ENCODE measurements at places on chromosomes 2 and 18.

DNA sequence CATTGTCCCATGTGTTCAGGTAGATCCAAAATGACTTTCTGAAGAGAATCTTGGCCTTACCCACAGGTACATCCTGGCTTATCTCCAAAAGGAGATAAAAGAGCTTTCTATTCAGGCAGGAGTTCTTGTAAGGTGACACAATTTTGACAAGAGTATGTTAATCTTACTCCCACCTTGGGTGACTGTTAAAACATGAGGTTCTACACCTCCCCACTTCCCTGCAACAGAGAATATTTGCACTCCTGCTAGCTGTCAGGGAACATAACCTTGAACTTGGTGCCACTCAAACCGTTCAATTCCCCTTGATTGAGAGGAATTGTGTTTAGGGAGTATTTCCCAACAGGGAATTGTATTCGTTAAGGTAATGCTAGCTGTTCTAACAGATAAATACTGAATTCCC is 372.5 kb upstream of the KLHL29 start:
- no peak for DNase-seq

DNA sequence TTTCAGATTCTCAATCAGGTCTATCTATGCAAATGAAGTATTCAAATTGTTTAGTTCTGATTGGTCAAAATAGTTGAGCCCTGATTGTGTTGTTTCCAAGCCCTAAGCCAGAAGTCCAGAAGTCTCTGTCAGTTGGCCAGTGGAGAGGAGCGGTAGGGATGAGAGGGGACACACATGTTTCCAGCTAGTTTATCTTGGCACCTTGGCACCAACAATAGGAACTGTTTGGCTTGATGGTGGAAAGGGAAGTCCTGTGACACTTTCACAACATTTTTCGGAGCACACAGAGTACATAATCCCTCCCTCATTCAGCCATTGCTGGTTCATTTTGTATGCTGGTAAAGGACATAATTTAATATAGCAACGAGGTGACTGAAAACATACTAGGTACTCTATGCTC is 1661.6 kb downstream of the SUCLG1 start:
- no peak for DNase-seq

GRCh38 chr2:20677301-20678085 is 10.5 kb downstream of the GDF7 start:
- no peak for DNase-seq

- no peak for DNase-seq
These were observed 16.6 kb downstream of the KLHL29 start for GRCh38 chr2:23401427-23402204.

DNA sequence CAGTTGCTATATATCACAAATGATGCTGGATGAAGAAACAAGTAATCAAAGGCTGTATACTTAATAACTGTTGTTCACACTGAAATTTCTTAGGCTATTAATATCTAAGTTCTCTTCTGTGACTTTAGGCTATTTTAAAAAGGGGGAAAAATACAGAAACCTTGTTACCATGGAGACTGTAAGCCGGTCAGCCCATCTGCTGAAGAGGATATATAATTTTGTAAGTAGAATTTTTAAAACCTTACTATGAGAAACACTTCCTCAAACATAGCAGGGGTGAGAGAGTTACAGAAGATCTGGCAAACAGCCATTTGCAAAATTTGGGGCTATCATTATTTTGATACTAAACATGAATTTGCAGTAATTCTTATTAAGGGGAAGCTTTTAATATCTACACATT is 27.8 kb downstream of the CACNB4 start:
- no peak for DNase-seq

DNA sequence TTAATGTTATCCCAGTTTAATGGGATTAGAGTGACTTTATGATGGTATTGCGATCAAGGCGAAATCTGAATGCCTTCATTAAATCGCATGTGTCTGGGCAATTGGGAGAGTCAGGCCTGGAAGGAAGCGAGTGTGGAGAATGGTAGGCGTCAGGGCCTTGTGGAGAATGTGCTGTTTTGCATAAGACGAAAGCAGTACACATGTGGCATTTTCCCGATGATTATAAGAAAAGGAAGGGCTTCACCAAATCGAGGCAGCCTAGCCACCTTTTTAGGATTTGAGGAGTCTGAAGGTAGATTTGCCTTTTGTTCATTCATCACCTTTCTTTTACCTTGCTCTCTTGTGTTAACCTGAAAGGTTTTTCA is 1.0 kb downstream of the ZNF532 start:
- DNase-seq = no peak

- DNase-seq = no peak
These were observed 38.1 kb upstream of the SCLY start for GRCh38 chr2:238022594-238023157.

GRCh38 chr2:46047290-46047689 is 249.9 kb upstream of the EPAS1 start:
- no peak for DNase-seq

DNA sequence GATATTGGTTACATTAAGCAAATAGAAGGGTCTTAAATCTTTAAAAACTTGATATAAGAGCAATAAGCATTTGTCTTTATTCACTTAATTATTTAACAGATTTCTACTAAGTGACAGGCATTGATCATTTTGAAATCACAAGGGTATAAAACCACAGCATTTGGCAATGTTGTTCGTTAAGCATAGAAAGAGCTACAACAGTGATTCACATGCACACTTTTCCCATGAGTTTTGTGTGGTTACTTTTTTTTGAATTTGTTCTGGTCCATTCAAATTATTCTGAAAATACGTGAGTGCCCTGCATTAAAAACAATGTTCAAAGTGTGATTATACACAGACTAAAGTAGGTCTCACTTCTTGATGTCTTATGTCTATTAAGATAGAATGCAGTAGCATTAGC is 52.2 kb downstream of the LYPD6B start:
- DNase-seq = no peak

DNA sequence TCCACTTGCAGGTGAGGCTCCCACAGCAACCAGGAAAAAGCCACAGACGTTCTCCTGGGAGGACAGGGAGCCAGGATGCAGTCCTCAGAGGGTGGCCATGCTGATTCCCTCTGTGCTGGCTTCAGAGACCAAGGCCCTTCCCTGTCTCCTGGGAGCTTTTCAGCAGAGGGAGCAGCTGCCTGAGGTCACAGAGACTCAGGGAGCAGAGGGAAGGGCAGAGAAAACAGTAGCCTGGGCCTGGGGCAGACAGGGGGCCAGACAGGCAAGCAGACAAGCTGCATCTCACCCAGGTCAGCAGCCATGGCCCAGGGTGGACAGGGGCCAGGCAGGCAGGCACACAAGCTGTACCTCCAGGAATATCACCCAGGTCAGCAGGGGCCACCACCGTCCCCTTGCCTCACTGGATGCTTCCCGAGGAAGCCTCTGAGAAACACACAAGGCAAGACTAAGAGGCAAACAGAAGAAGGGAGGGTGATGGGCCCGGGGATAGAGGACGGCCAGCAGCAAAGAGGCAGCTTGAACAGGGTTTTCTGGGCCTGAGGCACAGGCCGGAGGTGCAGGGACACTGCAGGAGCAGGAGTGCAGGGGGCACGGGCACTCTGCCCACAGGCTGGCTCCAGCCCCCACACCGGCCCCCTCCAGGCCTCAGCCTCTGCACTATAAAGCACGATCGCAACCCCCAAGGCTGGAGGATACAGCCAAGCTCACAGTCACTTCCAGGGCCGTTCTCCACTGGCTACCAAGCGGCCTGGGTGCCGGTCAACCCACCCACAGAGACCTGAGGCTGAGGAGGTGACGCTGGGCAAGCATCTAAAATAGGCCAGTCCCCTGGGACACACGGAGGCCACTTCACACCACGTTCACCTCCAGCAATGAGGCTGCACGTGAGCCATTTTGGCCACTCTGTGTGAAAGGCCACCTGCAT is 6.1 kb downstream of the SLC66A2 start:
- no peak for DNase-seq

DNA sequence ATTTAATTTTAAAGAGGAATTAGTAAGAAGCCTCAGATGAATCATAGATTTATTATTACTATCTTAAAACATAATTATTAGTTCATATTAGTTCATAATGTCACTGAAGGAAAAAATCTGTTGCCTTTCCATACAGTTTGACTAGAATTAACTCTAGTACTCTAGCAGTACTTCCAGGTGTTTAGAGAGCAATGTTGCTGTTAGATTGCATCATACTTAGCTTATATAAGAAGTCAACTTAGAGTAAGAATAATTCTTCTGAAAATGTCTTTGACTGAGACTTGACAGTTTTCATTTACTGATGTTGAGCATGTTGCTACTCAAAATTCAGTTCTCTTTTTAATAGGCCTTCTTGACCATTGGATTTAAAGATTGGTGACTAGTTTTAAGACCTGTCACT is 4.7 kb downstream of the RAB3GAP1 start:
- DNase-seq = no peak

- no peak for DNase-seq
These were observed 1.3 kb downstream of the MYL12B start for GRCh38 chr18:3263132-3263700.

GRCh38 chr2:197798187-197798586 is 6.2 kb upstream of the PLCL1 start:
- DNase-seq = no peak

DNA sequence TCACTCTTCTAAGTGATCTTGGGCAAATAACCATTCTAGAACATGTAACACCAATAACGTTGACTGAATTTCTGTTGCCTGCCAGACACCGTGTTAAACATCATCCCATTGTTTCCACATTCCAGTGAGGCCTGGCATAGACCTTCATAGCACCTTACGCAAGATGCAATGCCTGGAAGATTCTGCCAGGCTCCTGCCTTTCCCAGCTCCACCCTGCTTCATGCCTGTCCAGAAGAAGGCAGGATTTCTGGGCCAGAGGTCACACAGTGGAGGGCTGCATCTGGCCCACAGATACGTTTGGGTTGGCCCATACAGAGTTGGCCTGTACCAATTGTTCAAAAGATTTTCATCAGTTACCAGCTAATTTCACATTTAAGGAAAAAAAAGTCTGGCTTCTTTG is 46.3 kb downstream of the EN1 start:
- no peak for DNase-seq

DNA sequence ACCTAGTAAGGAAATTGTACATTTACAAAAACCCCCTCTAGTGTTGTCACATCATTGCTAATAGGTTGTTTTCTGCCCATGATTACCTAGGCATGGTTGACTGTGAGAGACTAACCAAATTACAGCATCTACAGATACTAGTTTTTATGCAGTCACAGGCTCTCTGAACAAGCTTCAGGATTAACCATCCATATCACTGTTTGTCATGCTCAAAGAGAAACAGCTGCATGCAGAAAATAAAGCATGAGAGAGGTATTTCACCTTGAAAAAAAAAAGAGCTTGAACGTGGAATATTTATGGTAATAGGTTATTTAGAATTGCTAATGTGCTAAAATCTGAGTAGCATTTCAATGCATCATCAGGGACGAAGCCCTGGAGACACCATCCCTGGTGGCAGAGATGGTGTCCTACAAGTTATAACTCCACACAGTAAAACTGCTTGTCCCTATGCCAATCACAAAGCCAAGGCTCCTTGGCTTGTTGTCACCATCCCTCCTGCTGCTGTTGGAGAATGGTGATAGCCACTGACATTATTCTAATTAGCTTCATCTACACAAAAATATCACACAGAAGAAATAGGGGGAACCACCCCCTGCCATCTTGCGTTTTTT is 5.4 kb downstream of the NEB start:
- DNase-seq = no peak

- no peak for DNase-seq
These were observed 102.1 kb upstream of the HS6ST1 start for GRCh38 chr2:128420776-128421175.

GRCh38 chr18:22088029-22088428 is 81.4 kb upstream of the GATA6 start:
- DNase-seq = no peak

GRCh38 chr2:39476524-39476923 is 39.4 kb upstream of the MAP4K3 start:
- DNase-seq = no peak

DNA sequence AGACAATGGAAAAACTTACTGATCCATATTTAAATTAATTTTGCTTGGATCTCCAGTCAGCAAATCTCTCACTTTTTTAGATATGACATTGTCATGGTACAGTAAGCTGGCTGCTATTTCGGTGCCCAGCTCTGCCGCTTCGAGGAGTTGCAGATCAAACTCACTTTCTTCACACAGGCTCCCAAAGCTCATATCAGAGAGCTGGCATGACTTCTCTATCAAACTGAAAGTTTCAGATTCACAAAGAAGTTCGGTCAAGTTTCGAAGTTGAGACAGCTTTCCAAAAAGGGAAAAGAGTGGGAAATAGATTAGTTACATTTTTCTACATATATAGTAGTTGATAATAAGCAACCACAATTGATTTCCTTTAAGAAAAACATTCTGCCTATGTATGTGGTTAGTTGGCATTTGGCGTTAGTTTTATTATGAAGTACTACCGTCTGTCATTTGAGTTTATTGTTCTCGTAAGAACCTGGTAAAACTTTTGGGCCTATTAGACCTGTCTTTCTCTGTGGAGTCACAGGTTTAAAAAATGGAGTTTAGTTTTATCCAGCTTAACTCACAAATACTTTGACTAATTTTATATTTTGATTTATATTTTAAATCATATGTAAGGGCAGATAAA is 118.8 kb downstream of the ABCA12 start:
- DNase-seq = no peak

DNA sequence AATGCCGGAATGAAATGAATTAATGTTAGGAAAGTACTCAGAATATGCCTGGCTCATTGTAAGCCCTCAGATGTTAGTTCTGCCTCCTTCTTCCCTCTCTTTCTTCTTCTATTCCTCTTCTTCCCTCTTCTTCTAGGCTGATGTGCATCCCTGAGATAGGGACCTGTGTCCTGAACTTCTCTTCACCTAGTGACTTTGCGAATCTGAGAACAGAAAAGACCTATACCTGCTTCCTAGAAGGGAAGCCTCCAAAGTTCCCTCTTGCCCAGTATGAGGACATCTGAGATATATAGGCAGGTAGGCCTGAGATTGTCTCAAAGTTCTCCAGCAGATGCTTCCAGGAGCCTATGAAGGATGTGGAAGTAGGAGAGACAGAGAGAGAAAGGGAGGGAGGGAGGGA is 8.1 kb upstream of the CYP27A1 start:
- no peak for DNase-seq

GRCh38 chr2:197278799-197279763 is 31.5 kb downstream of the ANKRD44 start:
- DNase-seq = no peak

DNA sequence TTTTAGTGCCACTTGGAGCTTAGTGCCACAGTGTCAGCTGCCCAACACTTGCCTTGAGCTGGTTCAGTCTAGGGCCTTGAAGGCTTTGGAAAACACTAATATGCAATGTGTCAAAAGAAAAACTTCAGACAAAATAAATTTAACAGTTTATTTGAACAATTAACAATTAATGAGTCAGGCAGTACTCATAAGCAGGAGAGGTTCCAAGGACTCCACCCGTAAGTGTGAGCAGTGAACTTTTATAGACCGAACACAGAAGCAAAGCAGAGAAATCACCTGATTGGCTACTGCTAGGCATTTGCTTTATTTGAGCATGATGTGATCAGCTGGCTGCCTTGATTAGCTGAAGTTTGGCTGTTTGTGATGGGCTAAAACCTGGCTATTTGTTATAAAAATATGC is 49.5 kb upstream of the TBC1D8 start:
- no peak for DNase-seq

- DNase-seq = no peak
These were observed 20.2 kb upstream of the SFXN5 start for GRCh38 chr2:73091696-73092095.

All from stimulated activated CD4-positive, alpha-beta T cell treated with anti-CD3 and anti-CD28 coated beads, Interleukin-4, amount 100 ng/mL, for 48 hours (primary cell).